ENCODE measurements at places on chromosomes 16 and 17. TPM values are rescaled to one million over a fixed set of nuclear protein-coding genes. Genes with fewer than 3 reads are reported as not detected.
A peak's percentile ranks its signal among the peaks of the same experiment; 100 is the strongest.

BEAN1 gene
- not detected for total RNA-seq

GRCh38 chr16:54930005-54930868, at the start of gene IRX5:
TSS of gene IRX5 (plus strand) at chr16:54930865. CDS start at chr16:54931199, 334 bp downstream.
- peak within 1 kb of the TSS; percentile 55 for H3K27ac ChIP-seq
- H3K27me3 ChIP-seq = peaks cover 86% of the 10 kb centered on the region
- H3K36me3 ChIP-seq = peaks cover 14% of the 10 kb centered on the region

NUPR1 gene
- not detected for total RNA-seq

- no peaks in the 10 kb centered on the region for H3K4me1 ChIP-seq
- H3K4me3 ChIP-seq = no peak overlapping the region
- H3K27ac ChIP-seq = no peak overlapping the region
- no peaks in the 10 kb centered on the region for H3K27me3 ChIP-seq
Observed at GRCh38 chr17:77205396-77206125, 64.8 kb downstream of the SEC14L1 start.

- H3K4me1 ChIP-seq = peaks cover 4% of the 10 kb centered on the region
- H3K4me3 ChIP-seq = no peak overlapping the region
Observed at GRCh38 chr17:42198897-42199296, 4.6 kb upstream of the GHDC start.

RBFOX1 gene
- total RNA-seq = not detected

HEATR9 gene
- total RNA-seq = 0.18 TPM

- no peak within 1 kb of the TSS for H3K27ac ChIP-seq
- H3K4me3 ChIP-seq = no peak within 1 kb of the TSS
- peaks cover 17% of the 10 kb centered on the region for H3K27me3 ChIP-seq
- H3K4me1 ChIP-seq = peaks cover 10% of the 10 kb centered on the region
- DNase-seq = no peak
Observed at GRCh38 chr17:34363183-34363661, at the start of gene CCL1. TSS of gene CCL1 (minus strand) at chr17:34363233. CDS start at chr17:34363161, 72 bp downstream.

P2RX1 gene
- total RNA-seq = 0.45 TPM

NARF gene
- total RNA-seq = 49.9 TPM

CEP131 gene
- 8.6 TPM for total RNA-seq

DNA sequence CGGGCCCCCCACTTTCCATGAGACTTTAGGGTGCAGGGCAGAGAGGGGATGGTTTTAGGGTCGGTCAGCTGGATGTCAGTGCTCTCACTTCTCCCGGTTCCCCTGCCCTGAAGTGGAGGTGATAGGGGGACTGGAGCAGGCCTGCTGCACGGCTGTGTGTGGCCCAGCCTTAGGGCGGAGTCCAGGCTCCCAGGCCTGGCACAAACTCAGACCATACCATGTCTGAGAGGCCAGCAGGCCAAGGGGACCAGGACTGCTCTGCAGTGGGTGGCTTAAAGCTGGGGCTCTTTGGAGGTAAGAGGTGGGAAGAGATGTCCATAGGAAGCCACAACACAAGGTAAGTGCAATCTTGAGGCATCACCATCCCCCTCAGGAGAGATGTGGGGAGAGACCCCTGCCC, 8.3 kb downstream of the TFAP4 start:
- DNase-seq = no peak
- H3K27ac ChIP-seq = no peak overlapping the region
- H3K27me3 ChIP-seq = no peaks in the 10 kb centered on the region

DNA sequence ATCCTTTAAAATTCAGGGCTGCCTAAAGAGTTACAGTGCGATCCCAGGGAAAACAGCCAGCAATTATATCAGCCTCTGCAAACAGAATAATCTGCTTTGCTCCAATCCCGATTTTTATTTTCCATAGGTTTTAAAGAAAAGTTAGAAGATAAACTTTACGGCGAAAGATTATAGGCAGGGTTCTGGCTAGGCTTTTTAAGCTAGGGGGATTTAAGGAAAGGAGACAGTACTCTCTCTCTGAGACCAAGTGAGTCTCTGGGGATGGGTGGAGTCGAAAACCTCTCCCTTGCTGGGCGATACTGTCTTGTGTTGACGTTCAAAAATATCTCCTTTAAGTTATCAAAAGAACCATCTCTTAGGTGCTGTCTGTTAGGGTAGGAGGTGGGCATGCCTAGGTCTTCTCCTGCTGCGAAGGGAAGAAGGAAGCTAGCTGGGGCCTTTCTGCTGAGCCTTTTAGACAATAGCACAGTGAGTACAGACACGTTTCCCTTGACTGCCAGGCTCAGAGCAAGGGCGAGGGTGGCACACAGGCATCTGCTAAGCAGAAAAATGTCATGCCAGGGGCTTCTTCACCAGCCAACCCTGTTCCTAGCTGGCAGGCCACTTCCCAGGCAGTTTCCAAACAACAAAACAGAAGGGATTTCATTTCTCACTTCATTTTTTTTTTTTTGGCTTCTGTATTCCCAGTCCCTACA, 167.9 kb upstream of the MAF start:
- H3K27me3 ChIP-seq = peaks cover 41% of the 10 kb centered on the region
- H3K4me1 ChIP-seq = peaks cover 9% of the 10 kb centered on the region
- H3K27ac ChIP-seq = no peak overlapping the region
- H3K4me3 ChIP-seq = no peak overlapping the region
- DNase-seq = no peak

GRCh38 chr16:2404099-2404498, 25.1 kb upstream of the CCNF start:
- no peaks in the 10 kb centered on the region for H3K27me3 ChIP-seq
- no peak for DNase-seq

All from activated naive CD8-positive, alpha-beta T cell treated with anti-CD3 and anti-CD28 coated beads for 36 hours (primary cell).